Psoas muscle (tissue), 8 donors: ENCODE measurements at places on chromosomes 5 and 9. TPM values are rescaled to one million over a fixed set of nuclear protein-coding genes. Genes with fewer than 3 reads are reported as not detected.
A peak's percentile ranks its signal among the peaks of the same experiment; 100 is the strongest.

DNA sequence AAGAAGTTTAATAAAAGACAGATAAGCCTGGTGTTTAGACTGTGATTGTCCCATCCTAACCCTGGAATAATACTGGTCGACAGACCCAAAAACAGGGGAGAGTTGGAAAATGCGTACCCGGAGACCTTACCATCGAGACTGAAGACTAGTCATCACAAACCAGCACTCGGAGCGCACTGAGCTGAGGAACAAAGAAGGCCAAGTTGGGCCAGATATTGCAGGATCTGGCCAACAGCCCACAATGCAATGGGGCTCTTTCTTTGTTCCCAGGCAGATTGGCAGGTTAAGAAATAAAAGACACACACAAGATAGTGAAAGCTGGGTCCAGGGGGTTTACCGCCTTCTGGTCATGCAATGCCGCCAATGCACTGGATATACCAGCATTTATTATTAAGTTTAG lies 188.7 kb upstream of the RAI14 start:
- DNase-seq, result no peak

DNA sequence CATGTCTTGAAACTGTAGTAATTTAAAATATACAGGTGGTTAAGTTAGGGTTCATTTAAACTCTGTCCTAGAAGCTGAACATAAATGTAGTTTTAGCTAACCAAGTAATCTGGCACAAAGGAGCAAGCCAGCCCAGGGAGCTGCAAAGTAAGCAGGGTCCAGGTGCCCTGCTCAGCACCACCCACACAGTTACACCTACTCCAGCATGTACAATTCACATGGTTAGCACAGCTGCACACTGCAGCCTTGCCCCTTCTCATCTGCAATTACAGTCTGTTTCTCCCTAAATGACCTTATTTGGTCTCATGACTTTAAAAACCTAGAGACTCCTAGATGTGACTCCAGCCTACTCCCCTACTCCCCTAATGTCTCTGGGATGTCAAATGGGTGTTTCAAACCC lies 128.4 kb downstream of the EPB41L4A start:
- DNase-seq, result no peak

GRCh38 chr5:122846051-122846550 lies 688 bp downstream of the SNX24 start:
- no peak for DNase-seq

DNA sequence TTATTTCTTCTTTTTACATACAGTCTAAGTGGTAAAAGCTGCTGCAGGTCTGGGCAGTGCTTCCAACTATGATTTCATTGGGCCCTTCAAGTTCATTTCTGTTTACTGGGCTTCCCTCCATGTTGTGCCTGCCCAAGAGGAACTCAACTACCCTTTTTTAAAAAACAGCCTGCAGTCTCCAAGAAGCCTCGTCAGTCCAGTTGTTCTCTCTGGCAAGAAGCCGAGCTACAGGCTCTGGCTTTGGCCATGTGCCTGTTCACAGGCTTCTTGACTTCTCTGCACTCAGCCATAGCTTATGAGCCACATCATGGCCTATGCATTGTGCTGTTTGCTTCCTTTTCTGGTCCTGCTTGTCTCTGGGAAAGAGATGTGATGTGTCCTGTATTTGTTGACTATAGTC lies 119.7 kb upstream of the PJA2 start:
- peak; percentile 17 for DNase-seq

- DNase-seq, result no peak
Observed at GRCh38 chr9:68418259-68418845, 61.9 kb downstream of the PGM5 start.

The CYFIP2 gene
- polyA plus RNA-seq, result 1.7 TPM

- DNase-seq, result no peak
Observed at GRCh38 chr5:135005076-135005475, 29.0 kb downstream of the PITX1 start.

The GGTA1 gene
- 1.1 TPM for polyA plus RNA-seq

- no peak for DNase-seq
Observed at GRCh38 chr9:120890320-120891244, 13.6 kb upstream of the PHF19 start.

- DNase-seq, result no peak
Observed at GRCh38 chr5:42876375-42876844, 64.7 kb upstream of the SELENOP start.

The SERF1A gene
- polyA plus RNA-seq, result 3.3 TPM

DNA sequence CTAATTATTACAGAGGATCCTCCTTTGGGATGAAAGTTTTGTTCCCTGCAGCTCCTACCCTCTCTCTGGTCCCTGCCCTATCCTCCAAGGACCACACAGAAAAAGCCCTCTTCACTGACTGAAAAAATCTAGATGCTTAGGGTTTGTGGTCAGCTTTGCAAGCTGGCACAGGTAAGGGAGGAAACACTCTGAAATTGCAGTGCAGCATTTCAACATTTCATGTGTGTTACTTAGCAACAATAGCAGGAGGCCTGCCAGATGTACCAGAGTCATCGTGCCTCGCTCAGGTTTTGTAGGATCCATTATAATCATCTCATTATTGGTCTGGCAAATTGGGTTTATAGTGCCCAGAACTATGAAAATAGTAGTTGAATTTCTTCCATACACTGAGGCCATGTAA lies 109.5 kb downstream of the PALM2AKAP2 start:
- DNase-seq, result no peak

DNA sequence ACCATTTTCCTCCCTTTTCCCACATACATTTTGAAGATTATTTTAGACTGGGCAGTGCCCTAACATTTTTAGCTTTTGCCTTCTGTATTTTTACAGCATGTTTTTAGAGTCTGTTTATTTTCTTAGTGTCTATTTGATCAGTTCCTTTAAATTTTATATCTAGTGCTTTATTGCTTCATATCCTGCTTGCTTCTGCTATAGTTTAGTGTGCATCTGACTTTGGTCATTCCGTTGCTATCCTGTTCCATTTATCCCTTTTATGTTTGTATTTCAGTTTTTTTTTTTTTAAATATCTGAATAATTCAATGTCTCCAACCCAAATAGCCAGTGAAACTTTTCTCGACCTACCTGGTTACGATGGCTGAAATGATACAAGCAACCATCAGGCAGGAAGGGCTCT lies 203.8 kb downstream of the ARHGAP26 start:
- DNase-seq, result no peak

The FAM200C gene
- 1.4 TPM for polyA plus RNA-seq

DNA sequence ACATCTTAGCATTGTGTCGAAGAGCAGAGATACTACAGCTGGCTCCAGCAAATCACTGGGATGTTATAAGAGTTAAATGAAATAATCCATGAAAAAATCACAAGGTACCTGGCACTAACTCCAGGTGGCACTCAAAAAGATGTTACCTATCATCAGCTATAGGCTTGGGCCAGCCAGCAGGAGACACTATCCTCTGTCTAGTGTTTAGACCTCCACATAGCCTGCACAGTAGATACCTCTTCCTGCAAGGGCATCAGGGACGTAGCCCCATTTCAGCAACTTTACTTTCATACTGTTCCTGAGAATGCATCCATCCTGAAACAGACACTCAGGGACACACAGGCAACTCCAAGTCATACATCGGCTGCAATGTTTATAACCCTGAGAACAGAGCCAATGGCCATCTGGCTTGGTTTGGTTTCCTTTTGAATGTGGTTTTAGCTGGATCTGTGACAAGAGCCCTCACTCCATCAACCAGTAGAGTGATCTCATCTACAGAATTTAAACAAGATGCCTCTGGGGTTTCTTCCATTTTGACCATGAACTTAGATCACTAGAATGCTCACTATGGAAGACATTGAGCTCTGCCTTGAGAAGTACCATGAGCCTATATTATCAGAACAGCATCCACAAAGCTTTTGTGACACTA lies 69.9 kb downstream of the TLE1 start:
- DNase-seq, result no peak
